ENCODE measurements at places on chromosomes 7 and 10. TPM values are rescaled to one million over a fixed set of nuclear protein-coding genes. Genes with fewer than 3 reads are reported as not detected.

HTR5A gene
- total RNA-seq, result not detected

DNA sequence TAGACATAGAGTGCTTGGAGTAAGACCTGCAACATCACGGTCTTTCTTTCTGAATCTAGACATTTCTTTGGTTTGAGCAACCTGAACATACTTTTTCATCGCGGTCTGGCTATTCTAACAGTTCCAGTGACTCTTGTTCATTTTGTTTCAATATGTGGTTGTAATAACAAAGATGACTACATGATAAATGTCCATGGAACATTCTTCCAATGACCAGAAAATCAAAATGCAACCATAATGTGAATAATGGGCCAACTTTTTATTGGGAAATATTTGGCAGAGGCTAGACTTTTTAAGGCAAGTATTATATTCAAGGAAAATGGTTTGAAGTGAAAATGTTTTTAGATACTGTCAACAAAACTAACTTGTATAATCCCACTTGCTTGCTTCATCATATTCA is 282.5 kb downstream of the INHBA start:
- no peak for DNase-seq

GRCh38 chr10:116300542-116300941 is 23.7 kb upstream of the CCDC172 start:
- DNase-seq, result no peak

DNA sequence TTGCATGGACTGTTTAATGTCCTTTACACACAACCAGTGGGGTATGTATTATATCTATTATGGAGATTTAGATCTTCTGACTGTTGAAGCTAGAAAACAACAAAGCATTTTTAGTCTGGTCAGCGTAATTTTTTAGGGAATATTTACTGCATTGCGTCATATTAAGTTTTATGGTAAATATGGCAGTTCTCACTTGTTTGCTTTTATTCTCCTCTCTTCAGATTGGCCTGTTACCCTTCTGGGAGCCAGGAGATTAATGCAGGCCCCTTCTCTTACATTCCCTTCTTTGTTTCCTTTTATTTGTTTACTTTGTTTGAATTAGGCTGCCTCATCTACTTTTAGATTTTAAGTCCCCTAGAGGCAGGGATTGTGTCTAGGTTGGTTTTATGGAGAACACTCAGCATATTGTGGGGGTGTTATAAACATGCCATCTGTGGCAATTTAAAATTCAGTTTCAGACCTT is 13.8 kb downstream of the UBE2D1 start:
- no peak for DNase-seq

GRCh38 chr7:139687211-139687954 is 90.4 kb downstream of the HIPK2 start:
- no peak for DNase-seq

BAIAP2L1 gene
- total RNA-seq, result 18.8 TPM
